Pancreas (tissue), 10 donors: ENCODE measurements at places on chromosomes 5 and 9. TPM values are rescaled to one million over a fixed set of nuclear protein-coding genes. Genes with fewer than 3 reads are reported as not detected.

DNA sequence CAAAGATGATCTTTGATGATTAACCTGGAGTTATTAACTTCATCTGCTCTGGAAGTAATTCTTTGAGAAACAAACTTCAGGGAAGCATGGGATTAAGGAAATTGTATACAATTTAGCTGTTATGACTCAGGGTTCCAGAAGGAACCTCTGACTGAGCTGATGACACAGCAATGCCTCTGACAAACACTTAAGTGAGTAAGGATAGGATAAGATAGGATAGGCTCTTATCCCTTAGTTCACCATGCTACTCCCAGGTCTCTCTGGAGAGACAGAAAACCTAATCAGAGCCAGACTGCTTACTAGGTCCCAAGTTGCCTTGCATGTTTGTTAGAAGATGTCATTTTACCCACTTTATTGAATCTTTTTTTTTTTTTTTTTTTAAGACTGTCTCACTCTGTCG lies 12.6 kb upstream of the TMEM38B start:
- no peaks in the 10 kb centered on the region for H3K36me3 ChIP-seq
- no peaks in the 10 kb centered on the region for H3K27me3 ChIP-seq
- no peak overlapping the region for H3K4me3 ChIP-seq
- DNase-seq: no peak

Gene PRUNE2
- 5.5 TPM for total RNA-seq

Gene ZMAT2
- 16.7 TPM for total RNA-seq

- no peak overlapping the region for H3K4me3 ChIP-seq
- H3K27ac ChIP-seq: no peak overlapping the region
- no peaks in the 10 kb centered on the region for H3K36me3 ChIP-seq
- DNase-seq: no peak
Observed at GRCh38 chr5:128796506-128796905, 168.8 kb upstream of the SLC27A6 start.

DNA sequence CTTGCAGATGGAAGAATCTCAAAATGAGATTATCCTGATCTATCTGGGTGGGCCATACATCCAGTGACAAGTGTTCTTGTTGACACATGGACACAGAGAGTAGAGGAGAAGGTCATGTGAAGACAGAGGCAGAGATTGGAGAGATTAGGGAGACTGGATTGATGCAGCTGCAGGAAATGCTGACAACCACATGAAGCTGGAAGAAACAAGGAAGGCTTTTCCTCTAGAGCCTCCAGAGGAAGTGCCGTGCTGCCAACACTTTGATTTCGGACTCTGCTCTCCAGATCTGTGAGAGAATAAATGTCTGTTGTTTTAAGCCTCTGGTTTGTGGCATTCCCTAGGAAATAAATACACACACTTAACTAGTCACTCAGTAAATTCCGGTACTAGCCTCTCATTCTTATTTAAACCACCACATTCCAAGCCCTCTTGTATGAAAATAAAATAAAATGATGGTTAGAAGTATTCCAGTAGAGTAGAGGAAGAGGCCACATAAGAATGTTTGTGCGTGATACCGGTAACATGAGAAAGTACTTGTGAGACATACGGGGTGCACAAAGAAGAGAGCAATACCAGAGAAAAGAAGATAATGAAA lies 110.9 kb upstream of the DMAC1 start:
- no peaks in the 10 kb centered on the region for H3K27me3 ChIP-seq
- no peak overlapping the region for H3K27ac ChIP-seq
- DNase-seq: no peak
- H3K4me3 ChIP-seq: no peak overlapping the region

Gene CERCAM
- total RNA-seq: 13.9 TPM

Gene KIAA0825
- total RNA-seq: 2.6 TPM

Gene TNFSF8
- total RNA-seq: 0.55 TPM

GRCh38 chr9:121727295-121728020 lies 76.0 kb downstream of the DAB2IP start:
- H3K36me3 ChIP-seq: no peaks in the 10 kb centered on the region
- no peak for DNase-seq
- no peak overlapping the region for H3K4me3 ChIP-seq
- H3K27ac ChIP-seq: no peak overlapping the region
- peaks cover 20% of the 10 kb centered on the region for H3K4me1 ChIP-seq

- no peak for DNase-seq
- H3K36me3 ChIP-seq: no peaks in the 10 kb centered on the region
- H3K27me3 ChIP-seq: no peaks in the 10 kb centered on the region
- no peak overlapping the region for H3K4me3 ChIP-seq
- no peaks in the 10 kb centered on the region for H3K4me1 ChIP-seq
Observed at GRCh38 chr5:132837868-132838267, 7.4 kb upstream of the SHROOM1 start.

Gene EPB41L4B
- total RNA-seq: 94.3 TPM

DNA sequence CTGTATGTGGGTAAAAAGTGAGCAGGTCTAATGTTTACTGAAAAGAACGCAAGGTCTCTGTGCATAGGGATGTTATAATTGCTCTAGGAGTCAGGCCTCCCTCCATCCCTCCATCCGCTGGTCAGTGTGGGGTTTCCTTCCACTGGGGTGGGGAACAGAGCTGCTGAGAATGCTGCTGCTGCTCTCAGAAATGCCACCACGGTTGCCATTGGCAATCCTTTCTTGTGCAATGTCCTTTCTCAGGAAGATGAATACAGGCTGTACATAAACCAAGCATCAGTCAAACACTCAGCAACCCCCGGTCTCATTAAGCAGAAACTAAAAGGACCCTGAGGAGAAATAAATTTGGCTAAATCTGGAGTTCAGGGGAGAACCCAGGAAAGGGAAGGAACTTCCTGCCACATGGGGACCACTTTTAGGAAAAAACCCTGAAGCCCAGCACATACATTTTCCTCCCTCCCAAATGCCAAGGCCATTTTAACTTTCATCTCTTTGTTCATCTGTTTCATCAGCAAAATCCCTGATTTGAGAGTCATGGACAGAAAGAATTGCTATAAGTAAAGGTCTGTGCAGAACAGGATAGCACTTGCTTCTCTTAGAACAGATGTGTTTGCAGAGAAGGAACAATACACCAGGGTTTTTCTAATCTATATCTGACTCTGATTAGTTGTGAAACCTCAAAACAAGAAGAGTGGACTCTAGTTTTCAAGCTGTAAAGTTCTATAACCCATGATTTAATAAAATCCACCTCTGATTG lies 70.4 kb upstream of the SLC1A3 start:
- no peak overlapping the region for H3K27ac ChIP-seq
- H3K36me3 ChIP-seq: no peaks in the 10 kb centered on the region
- no peak for DNase-seq
- no peak overlapping the region for H3K4me3 ChIP-seq

Gene GPR151
- total RNA-seq: not detected

GRCh38 chr5:180027459-180028089 lies 44.0 kb downstream of the RNF130 start:
- H3K4me1 ChIP-seq: no peaks in the 10 kb centered on the region
- no peaks in the 10 kb centered on the region for H3K27me3 ChIP-seq
- H3K27ac ChIP-seq: no peak overlapping the region
- H3K4me3 ChIP-seq: no peak overlapping the region

Gene ANKRD31
- total RNA-seq: 0.18 TPM

Gene MRPL22
- 29.0 TPM for total RNA-seq

GRCh38 chr9:85742597-85742936 lies 813 bp upstream of the AGTPBP1 start:
- no peaks in the 10 kb centered on the region for H3K36me3 ChIP-seq
- H3K27me3 ChIP-seq: no peaks in the 10 kb centered on the region
- peak overlapping the region; percentile 97 for H3K4me3 ChIP-seq
- DNase-seq: no peak

Gene FOXD4
- total RNA-seq: 0.12 TPM

Gene PPP6C
- total RNA-seq: 16.9 TPM

GRCh38 chr5:136137497-136138220 lies 5.0 kb downstream of the SMAD5 start:
- no peaks in the 10 kb centered on the region for H3K36me3 ChIP-seq
- H3K4me3 ChIP-seq: no peak overlapping the region
- peaks cover 21% of the 10 kb centered on the region for H3K4me1 ChIP-seq
- H3K27ac ChIP-seq: no peak overlapping the region

GRCh38 chr9:97990259-97990658 lies 7.1 kb downstream of the ANP32B start:
- no peak for DNase-seq
- H3K27ac ChIP-seq: no peak overlapping the region
- H3K27me3 ChIP-seq: no peaks in the 10 kb centered on the region
- H3K4me1 ChIP-seq: peaks cover 36% of the 10 kb centered on the region
- H3K36me3 ChIP-seq: no peaks in the 10 kb centered on the region

DNA sequence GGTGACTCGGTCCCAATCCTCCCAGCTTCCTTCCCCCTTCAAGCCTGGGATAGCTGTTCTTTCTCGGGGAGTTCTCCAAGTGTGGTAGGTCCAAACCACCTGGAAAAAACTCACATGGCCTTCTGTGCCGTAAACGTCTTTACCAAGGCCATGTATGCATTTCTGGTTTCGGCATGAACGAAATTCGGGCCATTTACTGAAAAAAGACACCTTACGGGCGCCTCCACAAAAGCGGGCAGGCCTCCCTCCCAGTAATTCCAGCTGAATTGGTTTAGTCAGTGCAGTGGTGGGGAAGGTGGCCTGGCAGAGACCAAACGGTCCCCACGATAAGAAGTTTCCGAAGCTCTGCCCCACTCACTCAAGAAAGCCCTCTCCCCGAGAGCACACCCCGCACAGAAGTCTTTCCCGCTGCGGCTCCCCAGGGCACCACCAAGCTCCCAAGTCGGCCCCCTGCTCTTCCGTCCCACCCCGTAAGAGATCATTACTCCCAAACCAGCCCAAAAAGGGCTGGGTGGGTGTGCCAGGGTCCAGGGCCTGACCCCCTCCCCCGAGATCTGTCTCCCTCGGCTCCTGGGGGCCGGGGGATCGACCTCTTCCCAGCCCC lies 86.3 kb upstream of the MELK start:
- peak overlapping the region; percentile 64 for H3K27ac ChIP-seq
- H3K36me3 ChIP-seq: no peaks in the 10 kb centered on the region
- no peaks in the 10 kb centered on the region for H3K27me3 ChIP-seq
- no peak for DNase-seq
- peaks cover 3% of the 10 kb centered on the region for H3K4me1 ChIP-seq

Gene PAX5
- total RNA-seq: 0.32 TPM

Gene PCDHB16
- 0.98 TPM for total RNA-seq

DNA sequence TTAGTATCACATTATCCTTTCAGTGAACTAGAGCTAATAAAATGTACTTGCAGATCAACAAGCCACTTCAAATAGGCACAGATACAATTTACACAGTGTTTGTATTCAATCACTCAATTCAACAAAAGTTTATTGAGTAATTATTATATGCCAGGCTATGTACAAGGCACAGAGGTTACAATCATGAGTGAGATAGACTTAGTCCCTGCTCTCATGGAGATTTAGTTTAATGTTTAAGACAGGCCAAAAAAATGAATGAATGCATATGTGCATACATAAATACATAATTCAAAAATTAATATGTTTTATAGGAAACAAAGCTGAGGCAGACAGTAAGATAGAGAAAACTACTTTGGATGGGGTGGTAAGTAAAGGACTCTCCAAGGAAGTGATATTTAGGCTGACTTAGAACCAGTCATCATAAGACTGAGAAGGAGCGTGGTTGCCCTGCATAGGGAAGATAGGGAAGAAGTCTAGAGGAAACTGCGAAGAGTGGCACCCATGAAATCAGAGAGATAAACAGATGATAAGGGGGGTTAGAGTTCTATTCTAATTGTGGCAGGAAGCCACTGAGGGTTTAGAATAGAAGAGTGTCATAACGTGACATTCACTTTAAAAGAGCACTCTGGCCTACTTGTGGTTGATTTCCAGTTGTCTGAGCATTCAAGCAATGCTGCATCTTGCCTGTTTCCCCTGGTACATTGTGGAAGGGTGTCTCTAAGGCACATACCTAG lies 49.7 kb upstream of the GRAMD2B start:
- H3K27me3 ChIP-seq: no peaks in the 10 kb centered on the region
- peak overlapping the region; percentile 2 for H3K4me3 ChIP-seq
- peaks cover 38% of the 10 kb centered on the region for H3K4me1 ChIP-seq
- H3K36me3 ChIP-seq: no peaks in the 10 kb centered on the region
- no peak overlapping the region for H3K27ac ChIP-seq

Gene CDX1
- total RNA-seq: not detected

Gene LMX1B
- 0.14 TPM for total RNA-seq

DNA sequence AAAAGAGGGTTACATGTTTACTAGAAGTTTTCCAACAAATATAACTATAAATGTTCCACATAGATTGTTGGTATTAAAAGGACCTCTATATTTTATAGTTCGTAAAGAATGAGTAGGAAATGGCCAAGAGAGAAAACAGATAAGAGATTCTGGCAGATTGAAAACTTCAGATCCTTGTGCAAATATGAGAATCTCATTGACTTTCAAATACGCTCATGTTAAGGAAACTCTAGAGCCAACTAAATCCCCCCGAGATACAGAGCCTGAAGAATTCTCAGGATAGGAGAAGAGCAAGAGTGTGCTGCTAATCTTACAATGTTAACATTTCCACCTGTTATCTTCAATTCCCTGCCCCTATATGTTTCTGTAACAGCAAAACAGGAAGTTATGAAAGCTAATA lies 159.0 kb upstream of the OR13F1 start:
- no peaks in the 10 kb centered on the region for H3K36me3 ChIP-seq
- H3K4me3 ChIP-seq: no peak overlapping the region
- no peaks in the 10 kb centered on the region for H3K27me3 ChIP-seq
- no peak for DNase-seq

Gene AGXT2
- total RNA-seq: not detected

GRCh38 chr9:114908104-114908622 lies 22.2 kb downstream of the TNFSF8 start:
- H3K4me1 ChIP-seq: no peaks in the 10 kb centered on the region
- H3K27me3 ChIP-seq: no peaks in the 10 kb centered on the region
- no peaks in the 10 kb centered on the region for H3K36me3 ChIP-seq

Gene PFN3
- not detected for total RNA-seq

- H3K27ac ChIP-seq: no peak overlapping the region
- H3K27me3 ChIP-seq: no peaks in the 10 kb centered on the region
- no peak overlapping the region for H3K4me3 ChIP-seq
Observed at GRCh38 chr5:43117092-43117491, 3.6 kb upstream of the ZNF131 start.

- no peaks in the 10 kb centered on the region for H3K27me3 ChIP-seq
- no peak overlapping the region for H3K27ac ChIP-seq
- no peak for DNase-seq
- H3K4me3 ChIP-seq: no peak overlapping the region
- H3K4me1 ChIP-seq: no peaks in the 10 kb centered on the region
Observed at GRCh38 chr5:76771705-76772405, 47.0 kb upstream of the F2RL1 start.

Gene DPYSL3
- 5.2 TPM for total RNA-seq

Gene RPL35
- 812 TPM for total RNA-seq

GRCh38 chr9:81621785-81622259 lies 67.5 kb downstream of the TLE1 start:
- no peak overlapping the region for H3K4me3 ChIP-seq
- no peaks in the 10 kb centered on the region for H3K36me3 ChIP-seq
- no peak for DNase-seq
- H3K27ac ChIP-seq: no peak overlapping the region
- H3K27me3 ChIP-seq: no peaks in the 10 kb centered on the region

DNA sequence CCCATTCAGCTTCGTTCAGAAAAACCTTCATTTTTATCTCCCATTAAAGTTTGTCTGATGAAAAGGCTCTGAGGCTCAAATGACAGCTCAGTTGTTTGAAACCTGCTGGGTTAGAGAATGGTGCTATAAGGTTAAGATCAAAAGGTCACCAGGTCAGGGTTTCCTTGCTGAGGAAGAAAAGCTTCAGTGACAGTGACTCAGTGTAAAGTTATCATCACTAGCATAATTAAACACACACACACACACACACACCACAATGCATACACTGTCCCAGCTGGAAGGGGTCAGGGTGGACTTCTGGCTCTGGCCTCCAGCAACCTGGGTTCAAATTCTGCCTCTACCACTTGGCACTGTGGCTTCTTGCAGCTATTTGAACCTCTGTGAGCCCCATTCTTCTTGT lies 281.1 kb downstream of the DOCK8 start:
- no peak overlapping the region for H3K27ac ChIP-seq
- peaks cover 8% of the 10 kb centered on the region for H3K4me1 ChIP-seq
- H3K36me3 ChIP-seq: no peaks in the 10 kb centered on the region
- no peak overlapping the region for H3K4me3 ChIP-seq
- no peak for DNase-seq
- H3K27me3 ChIP-seq: no peaks in the 10 kb centered on the region
